NCI-H2081 treated with DMSO at 0.1 percent for 48 hours (cell line): ENCODE measurements at places on chromosomes 11 and 22.

- no peak for DNase-seq
These were observed 1.1 kb downstream of the TIMM10B start for GRCh38 chr11:6482441-6482840.

DNA sequence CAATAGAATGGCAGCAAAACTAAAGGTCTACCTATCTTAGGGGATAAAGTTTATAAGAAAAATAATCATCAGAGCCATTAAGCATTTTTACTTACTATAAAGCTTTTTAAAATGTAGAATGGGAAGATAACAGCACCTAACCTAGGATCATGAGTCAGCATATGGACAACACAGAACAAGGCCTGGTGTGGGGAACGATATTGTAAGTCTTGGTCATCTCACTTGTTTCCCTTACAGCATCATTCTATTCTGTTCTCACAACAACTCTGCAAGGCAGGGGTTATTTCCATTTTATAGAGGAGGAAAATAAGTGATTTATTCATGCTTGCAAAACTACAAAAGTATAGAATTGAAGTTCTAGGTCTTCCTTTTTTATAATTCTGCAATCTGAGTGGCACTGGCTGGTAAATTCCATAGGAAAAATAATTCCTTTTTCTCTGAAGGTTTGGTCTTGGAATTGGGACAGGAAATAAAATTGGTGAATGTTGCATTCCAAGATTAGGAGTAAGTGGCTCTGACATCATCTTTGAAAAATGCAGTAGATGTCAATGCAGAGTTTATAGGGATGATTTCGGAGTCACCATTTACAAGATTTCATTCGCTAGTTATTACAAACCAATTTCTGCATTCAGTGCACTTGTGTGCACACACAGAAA is 423.0 kb downstream of the DYNC2H1 start:
- no peak for DNase-seq

DNA sequence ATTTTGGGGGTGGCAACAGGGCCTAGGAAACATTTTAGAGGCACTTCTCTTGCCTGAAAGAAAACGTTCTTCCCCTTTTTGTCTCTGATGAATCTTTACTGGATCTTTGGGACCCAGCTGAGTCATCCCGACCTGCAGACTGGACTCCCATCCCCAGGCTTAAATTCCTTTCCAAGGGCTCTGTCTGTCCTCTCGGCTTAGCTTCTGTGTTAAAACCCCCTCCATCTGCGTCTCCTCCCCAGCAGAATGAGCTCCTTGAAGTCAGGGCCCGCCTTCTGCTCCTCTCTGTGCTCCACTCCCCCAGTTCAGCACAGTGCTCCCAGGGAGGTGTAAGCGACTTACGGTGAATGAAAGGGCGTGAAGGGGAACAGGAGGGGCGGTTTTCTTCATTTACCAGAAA is 895 bp upstream of the DAGLA start:
- DNase-seq, result no peak

DNA sequence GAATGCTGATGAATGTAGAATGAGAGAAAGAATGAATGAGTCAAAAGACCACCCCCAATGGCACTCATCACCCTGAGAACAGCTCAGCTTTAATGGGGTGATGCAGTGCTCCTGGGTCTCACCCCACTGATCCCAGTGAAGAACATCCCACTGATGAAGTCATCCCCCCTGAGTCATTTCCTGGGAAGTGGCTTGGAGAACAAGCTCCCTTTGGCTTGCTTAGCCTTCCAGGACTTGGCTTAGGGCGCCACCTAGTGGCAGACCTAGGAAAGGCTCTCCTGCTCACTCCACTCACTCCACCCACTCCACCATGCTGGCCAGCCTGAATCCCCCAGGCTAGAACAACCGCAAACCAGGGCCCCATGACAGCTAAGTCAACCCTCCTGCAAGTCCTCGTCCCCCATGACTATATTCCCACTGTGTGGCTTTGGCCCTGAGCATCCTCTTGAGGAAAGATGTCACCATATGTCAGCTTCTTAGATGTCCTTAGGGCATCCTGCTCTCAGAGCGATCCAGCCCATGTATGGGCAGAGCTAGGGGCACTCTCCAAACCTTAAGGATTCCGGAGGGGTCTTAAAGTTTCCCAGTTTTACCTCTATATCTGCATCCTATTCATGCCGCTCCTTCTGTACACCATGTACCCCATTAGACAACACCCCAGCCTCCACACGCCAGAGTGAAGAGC is 17.8 kb upstream of the TMPRSS13 start:
- peak; percentile 27 for DNase-seq

DNA sequence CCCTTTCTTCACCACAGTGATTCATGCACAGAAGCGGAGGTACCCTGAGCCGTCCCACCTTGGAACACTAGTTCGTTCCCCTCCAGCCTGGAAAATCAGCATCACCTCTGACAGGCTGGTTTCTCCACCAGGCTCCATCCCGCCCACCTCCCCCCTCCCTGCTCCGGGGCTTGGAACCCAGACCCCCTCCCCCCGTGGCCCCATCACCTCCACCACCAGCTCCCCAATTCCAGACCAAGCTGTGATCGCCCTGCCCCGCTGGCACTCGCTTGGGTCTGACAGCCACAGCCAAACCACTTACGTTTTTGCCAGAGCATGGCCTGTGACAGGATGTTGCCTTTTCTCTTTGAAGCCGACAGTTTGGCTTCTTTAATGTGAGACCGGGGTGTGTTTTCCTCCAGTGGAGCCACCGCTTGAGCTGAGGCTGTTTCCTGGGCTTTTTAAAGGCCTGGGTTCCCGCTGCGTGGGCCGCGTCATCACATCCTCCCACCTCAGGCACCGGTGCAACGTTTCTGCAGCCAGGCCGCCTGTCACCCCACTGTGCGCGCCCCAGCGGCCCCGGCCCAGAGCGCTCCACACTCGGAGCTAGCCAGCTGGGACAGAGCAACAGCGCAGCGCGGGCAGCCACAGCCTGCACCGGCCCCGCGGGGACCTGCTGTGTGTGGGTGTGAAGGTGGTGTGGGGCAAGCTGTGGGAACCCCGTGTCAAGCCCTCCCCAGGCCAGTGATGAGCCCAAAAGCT is at the start of gene POU2AF1:
Gene POU2AF1, minus strand, starts transcription at position 415 of the 741 bp plus-strand sequence. Its CDS starts 98 bp downstream, at position 317.
- DNase-seq, result no peak

GRCh38 chr11:117619661-117620060 is 177.4 kb downstream of the DSCAML1 start:
- no peak for DNase-seq

DNA sequence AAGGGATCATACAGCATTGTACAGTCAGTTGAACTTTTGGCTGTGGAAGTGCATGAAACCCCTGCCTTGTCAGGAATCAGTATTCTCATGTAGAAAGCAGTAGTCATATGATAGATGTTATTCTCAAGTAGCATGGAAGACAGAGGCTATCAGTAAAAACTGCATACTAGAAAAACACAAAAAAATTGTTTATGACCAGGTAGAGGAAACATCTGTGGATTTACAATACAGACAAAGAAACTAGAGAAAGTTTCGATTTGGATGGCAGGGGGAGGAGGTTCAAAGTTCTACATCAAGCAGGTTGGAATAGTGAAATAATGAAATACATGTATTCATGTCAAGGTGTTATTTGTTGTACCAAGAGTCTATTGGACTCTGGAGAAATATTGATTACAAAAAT is 212.3 kb upstream of the DDI1 start:
- DNase-seq, result no peak

DNA sequence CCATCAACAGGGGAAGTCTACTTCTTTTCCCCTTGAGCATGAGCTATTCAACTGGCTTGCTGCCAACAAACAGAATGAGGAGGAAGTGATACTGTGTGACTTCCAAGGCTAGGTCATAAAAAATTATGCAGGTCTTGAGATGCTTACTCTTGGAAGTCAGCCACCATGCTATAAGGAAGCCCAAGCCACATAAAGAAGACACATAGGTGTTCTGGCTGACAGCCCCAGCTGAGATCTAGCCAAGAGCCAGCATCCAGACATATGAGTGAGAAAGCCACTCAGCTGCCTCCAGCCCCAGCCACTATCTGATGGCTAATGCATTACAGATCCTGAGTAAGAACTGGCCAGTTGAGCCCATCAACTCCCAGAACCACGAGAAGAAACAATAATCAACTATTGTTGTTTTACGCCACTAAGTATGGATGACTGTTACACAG is 31.0 kb upstream of the PPP2R1B start:
- DNase-seq, result no peak

GRCh38 chr11:79419120-79419519 is 21.7 kb downstream of the TENM4 start:
- no peak for DNase-seq

- DNase-seq, result no peak
These were observed 19.9 kb downstream of the INCENP start for GRCh38 chr11:62143727-62144126.

- DNase-seq, result no peak
These were observed 156.3 kb downstream of the COMMD9 start for GRCh38 chr11:36132940-36133339.

DNA sequence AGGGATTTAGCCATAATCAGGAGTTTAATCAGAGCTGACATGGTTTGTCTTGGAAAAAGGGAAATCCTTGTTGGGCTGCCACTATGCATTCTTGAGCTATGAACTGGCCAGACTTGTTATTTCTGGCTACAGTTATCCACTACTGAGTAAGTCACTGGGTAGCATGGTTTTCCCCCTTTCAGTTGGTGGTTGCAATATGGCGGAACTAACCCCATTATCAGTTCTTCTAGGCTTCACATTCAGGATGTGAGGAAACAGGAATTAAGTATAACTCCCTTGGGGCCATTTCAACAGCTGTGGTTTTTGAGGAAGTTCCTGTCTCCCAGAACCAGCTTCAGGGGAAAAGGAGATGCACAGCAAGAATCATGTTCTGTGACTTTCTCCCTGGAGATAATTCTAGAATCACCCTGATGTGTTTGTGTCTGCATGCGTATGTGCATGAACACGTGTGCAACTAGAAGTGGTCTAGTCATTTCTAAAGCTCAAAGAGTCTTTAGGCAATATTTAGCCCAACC is 103.0 kb upstream of the CD44 start:
- DNase-seq, result no peak

DNA sequence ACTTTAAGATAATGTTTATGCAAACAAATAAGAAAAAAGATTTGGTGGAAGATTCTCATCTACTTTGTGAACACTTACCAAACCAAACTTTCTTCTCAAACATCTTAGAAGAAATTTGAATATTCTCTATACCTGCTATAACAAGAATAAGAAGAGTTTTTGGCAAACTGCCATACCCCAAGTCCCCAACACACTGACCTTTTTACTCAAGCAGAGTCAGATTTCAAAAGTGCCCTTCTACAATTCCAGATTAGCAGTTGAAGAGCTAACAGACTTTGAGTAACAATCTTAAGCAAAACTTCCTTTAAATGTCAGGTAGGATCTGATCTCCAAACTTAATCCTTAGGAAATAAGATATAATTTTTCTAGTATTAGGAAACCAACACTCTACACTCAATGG is 33.9 kb downstream of the TSG101 start:
- DNase-seq, result no peak

DNA sequence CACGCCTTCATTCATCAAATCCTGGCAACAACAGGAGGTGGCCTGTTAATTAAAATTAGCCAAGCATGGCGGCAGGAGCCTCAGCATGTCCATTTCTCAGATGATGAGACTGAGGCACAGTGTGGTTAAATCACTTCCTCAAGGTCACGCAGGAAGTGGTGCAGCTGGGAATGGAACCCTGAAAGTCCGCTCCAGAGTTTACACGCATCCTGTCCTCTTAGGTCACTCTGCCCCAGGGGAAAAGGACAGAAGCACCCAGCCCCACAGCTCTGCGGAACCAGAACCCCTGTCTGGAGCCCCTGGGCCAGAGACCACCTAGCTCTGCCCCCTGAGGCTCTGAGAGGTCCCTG is 19.6 kb downstream of the RPL3 start:
- DNase-seq, result no peak

GRCh38 chr11:109939166-109939810 is 153.9 kb upstream of the ZC3H12C start:
- DNase-seq, result peak; percentile 49

- no peak for DNase-seq
These were observed 536 bp downstream of the YWHAH start for GRCh38 chr22:31944700-31945442.

- DNase-seq, result no peak
These were observed 676.0 kb downstream of the NTM start for GRCh38 chr11:132046288-132046865.

DNA sequence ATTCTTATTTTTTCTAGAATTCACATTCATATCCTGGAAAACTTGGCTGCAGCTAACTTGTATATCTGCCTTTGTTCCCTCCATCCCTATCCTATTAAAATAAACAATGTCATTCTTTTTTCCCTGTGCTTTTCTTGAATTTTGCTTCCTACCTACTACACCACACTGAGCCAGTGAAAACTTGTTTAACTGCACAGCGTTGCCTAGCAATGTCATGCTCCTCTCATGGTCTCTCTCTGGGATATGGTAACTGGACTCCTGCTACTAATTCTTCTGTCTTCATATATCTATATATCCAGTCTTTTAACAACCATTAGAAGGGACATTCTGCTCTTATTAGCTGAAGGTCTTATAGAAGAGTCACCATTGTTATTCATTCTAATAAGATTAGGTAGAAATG is 434.4 kb downstream of the METTL15 start:
- no peak for DNase-seq

DNA sequence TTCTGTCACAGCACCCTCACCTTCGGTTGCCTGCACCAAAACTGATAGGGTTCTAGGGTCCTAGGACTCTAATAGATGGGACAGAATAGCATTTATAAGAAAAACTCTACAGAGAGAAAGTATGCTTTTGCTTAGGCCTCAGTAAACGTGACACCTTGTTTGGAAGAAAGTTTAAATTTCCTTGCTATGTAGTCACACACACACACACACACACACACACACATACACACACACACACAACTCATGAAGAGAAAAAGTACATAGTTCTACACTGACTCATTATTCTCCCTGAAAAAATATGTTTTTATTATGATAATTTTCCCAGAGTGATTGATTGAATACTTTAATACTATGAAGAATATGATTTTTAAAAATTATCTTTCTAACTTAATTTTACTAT is 220.8 kb upstream of the SNX19 start:
- DNase-seq, result no peak

GRCh38 chr11:17529844-17530185 is 14.4 kb downstream of the USH1C start:
- DNase-seq, result no peak

- no peak for DNase-seq
These were observed 15.0 kb downstream of the SLC35E4 start for GRCh38 chr22:30650508-30651116.

DNA sequence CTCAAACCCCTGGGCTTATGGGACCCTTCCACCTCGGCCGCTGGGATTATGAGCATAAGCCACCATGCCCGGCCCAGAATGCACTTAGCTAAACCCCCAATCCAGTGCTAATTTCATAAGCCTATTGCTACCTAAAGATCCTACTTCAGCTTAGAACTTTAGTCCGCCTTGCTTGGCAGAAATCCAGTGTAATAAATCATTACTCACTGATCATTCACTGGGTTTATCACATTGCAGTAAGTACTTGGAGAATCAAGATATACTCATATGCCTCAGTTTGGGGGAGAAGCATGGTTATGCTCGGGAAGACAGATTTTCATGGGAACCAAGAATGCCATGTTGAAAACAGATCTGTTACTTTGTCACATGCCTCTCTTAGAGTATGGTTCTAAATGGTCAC is 3.8 kb upstream of the TBRG1 start:
- no peak for DNase-seq
